ENCODE measurements at places on chromosomes 11 and 22.

GRCh38 chr22:19841641-19842392, 12.9 kb downstream of the GNB1L start:
- DNase-seq, result no peak

DNA sequence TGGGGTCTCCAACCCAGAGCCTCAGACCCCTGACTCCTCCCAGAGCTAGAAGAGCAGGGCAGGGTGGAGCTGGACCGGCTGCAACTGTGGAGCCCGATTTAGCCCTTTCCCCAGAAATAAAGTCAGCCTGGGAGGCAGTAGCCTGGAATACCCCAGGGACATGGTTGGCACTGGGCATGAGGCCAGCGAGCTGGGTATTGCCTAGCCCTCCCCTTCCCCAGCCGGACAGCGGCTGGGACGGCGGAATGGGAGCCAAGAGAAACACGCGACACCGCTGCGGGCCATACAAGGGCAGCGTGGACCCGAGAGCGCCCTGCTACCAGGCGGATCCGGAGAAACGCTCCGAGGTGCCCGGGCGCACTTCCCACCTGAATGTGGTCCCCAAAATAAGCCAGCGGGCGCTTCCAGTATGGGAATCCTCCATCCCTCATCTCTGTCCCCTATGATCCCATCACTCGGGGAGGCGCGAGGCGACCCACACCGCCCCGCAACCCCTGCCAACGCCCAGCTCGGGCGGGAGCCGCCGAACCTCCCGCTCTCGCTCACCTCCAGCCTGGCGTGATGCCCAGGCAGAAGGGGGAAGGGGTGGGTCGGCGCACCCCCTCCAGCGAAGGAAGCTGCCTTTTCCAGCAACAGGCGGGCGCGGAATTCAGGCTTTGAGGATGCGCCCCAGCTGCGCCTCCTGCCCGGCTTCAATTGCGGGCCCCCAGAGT, 758 bp downstream of the MCAM start:
- no peak for DNase-seq

DNA sequence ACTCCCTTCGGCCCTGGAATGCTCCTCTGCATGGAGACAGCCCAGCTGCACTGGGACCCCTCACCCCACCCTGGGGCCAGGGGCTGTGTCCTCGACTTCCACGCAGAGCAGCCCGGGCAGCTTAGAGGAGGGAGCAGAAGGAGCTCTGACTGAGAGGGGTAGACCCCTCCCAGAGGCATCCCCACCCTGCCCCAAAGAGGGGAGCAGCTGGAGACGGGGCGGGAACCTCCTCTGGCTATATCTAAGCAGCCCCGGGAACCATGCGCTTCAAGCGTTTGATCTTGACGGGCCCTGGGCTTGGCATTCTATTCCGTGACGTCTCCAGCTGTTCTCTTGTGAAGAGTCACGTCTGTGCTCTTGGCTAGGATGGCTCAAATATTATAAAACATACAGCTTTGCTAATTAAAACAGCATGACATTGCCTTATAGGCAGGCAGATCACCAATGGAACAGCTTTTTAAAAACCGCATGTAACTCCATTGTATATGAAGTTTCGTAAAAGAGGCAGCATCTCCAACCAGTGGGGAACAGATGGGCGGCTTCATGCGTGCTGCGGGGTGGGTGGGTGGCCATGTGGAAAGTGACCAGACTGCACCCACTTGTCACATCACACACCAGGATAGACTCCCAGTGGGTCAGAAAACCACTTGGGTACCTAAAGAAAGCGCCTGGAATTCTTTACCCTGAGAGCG, 7.7 kb downstream of the KCNQ1 start:
- DNase-seq, result no peak

- no peak for DNase-seq
Measured at GRCh38 chr22:30056015-30056414, 24.2 kb upstream of the HORMAD2 start.

DNA sequence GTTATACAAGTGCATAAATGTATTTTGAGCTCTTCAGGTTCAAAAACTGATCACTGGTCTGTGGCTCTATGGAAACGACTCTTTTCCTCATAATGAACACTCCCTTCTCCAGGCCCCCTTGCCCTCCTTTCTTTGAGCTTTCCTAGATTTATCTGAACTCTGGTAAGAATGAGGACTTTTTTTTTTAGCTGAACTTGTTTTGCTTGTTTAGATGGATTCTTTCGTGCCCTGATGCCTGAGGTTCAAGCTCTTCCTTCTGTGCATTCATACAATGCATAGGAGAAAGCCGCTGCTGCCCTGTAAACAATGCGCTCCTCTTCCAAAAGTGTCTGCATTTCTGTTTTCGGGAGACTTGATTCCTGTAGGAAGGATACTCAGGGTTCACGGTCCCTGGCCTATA, 205.1 kb downstream of the TENM4 start:
- DNase-seq, result no peak

DNA sequence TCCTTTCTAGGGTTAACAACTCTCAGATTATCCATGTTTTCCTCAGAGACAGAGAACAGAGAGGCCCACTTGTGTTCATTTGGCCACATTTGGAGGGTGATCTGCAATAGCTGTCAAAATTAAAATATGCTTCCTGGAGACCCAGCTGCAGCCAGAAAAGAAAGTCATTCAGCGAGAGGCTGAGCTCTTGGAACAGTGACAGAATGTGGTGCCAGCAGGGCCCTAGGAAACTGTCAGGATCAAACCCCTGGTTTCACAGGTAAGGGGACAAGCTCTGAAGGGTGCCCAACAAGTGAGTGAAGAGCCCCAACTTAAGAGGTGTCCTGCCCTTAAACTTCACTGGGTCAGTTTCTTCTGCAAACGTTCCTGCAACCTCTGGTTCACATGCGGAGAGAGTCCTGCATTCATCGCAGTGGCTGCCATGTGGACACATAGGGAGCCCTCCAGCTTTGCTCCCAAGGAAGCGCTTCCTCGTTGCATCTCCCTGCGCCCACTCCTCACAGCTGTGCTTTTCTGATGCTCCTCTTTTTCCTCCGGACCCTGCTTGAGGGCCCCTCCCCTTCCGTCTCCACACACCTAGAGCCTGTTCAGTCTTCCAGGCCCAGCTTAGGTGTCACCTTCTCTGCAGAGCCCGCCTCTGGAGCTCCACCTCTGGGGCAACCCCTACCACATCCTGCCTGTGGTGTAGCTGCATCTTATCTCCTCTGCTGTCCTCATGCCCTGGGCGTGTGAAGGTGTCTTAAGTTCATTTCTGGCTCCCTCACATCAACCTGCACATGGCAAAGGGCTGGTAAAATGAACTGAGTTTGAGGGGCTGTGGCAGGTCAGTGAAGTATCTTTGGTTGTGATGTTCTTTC, 3.9 kb downstream of the UCP3 start:
- peak; percentile 57 for DNase-seq

DNA sequence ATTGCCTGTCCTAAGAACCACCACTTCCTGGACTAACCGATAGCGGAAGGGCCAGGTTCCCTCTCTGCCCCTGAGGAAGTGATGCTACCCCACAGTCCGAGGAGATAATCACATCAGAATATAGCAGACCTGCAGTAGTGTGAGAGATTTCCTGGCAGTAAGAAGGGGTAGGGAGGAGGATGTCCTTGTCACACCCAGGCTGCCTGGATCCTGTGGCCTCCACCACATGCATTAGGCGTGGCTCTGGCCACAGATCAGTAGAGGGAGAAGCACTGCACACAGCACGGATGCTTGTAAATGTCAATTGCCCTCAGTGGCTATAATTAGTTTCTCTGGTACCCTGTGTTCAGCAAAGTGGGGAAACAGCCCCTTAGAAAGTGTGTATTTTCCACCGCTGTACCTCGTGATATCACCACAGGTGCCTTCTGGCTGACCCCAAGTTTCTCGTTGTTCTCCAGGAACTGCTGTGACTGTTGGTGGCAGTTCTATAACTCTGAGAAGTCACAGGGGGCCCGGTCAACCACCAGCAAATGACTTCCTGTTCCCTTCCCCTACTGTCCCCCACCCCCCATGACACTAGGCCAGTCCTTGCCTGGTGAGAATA, 61.8 kb downstream of the UBASH3B start:
- DNase-seq, result no peak

DNA sequence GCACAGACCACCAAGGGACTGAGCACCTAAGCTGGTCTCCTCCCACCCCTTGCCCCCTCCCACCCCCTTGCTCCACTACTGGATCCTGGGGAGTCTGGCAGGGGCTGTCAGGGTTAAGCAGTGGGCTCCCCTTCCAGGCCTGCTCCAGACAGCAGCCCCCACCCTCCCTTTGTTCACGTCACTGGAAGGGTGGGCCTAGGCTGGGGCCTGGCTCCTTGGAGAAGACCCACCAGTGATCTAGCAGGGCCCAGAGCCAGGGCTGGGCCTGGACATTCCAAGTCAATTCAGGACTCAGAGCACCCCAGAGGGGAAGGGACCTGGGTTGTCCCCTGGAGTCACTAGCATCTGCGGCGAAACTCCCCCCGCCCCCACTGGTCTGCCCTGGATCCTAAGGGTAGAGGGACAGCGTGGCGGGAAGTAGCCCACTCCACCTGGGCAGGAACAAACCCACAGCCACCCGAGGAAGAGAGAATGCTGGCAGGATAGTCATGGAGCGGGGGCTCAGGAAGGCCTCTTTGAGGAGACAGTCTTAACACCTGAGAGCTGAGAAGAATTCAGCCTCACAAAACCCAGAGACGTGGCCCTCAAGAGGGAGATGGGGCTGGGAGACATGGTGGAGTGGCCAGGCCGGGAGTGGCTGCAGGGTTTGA, 45.8 kb downstream of the IGLL1 start:
- DNase-seq, result no peak

- DNase-seq, result peak; percentile 48
Measured at GRCh38 chr11:14414470-14415461, 55.8 kb upstream of the RRAS2 start.

- DNase-seq, result no peak
Measured at GRCh38 chr22:44074337-44074984, 50.4 kb downstream of the PARVB start.

- no peak for DNase-seq
Measured at GRCh38 chr22:40582063-40582462, 54.5 kb downstream of the MRTFA start.

DNA sequence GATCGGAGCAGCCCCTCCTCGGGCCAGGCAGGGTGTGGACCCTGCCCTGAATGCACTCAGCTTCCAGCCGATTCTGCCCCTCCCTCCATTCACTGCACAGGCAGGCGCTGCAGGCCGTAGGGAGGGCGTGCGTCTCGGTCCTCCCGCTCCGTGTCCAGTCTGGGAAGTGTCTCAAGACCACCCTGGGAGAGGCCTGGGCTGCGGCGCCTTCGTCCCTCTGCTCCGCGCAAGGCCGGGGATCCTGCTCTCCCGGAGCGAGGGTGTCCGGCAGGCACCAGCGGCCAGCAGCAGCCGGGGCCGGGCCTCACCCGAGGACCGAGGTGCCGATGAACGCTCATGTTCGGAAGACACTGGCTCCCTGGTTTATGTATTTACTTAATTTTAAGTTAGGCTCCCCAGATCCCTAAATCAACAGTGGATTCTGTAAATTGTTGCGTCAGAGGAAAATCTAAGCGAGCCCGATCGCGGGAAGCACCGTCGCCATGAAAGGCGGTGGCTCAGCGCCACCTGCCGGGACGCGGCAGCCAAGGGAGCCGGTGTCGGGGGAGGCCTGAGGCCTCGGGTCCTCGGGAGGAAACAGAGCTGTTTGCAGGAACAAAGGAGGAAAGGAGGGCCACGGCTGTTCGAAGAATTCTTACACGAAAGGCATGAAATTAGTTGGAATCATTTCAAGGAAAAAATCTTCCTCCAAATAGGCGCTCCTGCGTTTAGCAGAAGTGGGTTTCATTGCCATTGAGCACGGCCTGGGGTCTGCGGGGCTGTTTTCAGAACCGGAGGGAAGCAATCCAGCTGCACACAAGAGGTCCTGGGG, 195.3 kb downstream of the BRD1 start:
- no peak for DNase-seq

Data from stimulated activated CD4-positive, alpha-beta T cell treated with anti-CD3 and anti-CD28 coated beads, Interleukin-4, amount 100 ng/mL, for 4 hours (primary cell).